ENCODE measurements at places on chromosomes 13 and 19. TPM values are rescaled to one million over a fixed set of nuclear protein-coding genes. Genes with fewer than 3 reads are reported as not detected.

Gene MAP2K2
- total RNA-seq = 253 TPM

Gene ZNF560
- total RNA-seq = under 0.01 TPM

Gene CHST8
- total RNA-seq = not detected

Gene DHDH
- 0.82 TPM for total RNA-seq

Gene FBXO46
- 3.5 TPM for total RNA-seq

Gene FFAR1
- total RNA-seq = not detected

Gene RHPN2
- 2.2 TPM for total RNA-seq

Gene DIAPH3
- total RNA-seq = 7.4 TPM

Gene CCDC169
- 1.7 TPM for total RNA-seq

Measured in smooth muscle cell of the coronary artery (primary cell).